ENCODE measurements at places on chromosomes 4 and X. TPM values are rescaled to one million over a fixed set of nuclear protein-coding genes. Genes with fewer than 3 reads are reported as not detected.

- H3K36me3 ChIP-seq: no peaks in the 10 kb centered on the region
- no peaks in the 10 kb centered on the region for H3K4me1 ChIP-seq
- H3K27ac ChIP-seq: no peak overlapping the region
- no peak overlapping the region for H3K4me3 ChIP-seq
- no peak for DNase-seq
- H3K27me3 ChIP-seq: peaks cover 24% of the 10 kb centered on the region
Measured at GRCh38 chr4:108181704-108182103, 13.0 kb upstream of the LEF1 start.

DNA sequence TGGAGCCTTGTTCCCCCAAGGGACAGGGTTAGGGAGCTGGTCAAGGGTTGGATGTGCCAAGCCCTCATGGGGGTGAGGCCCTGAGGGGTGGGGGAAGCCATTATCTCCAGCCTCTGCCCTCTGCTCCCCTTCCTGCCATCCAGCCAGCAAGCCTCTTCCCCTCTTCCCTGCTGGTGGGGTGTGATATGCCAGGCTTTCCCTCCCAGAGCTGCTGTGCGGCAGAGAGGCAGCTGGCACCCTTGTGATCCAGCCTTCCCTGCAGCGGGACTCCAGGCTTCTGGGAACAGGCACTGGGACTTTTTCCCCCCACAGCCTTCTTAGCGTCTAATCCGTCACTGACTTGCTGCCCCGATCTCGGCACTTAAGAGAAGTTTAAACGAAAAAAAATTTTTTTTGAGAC is 6.3 kb downstream of the SSR4 start:
- no peak overlapping the region for H3K4me3 ChIP-seq
- no peaks in the 10 kb centered on the region for H3K36me3 ChIP-seq
- DNase-seq: no peak
- H3K27me3 ChIP-seq: no peaks in the 10 kb centered on the region

DNA sequence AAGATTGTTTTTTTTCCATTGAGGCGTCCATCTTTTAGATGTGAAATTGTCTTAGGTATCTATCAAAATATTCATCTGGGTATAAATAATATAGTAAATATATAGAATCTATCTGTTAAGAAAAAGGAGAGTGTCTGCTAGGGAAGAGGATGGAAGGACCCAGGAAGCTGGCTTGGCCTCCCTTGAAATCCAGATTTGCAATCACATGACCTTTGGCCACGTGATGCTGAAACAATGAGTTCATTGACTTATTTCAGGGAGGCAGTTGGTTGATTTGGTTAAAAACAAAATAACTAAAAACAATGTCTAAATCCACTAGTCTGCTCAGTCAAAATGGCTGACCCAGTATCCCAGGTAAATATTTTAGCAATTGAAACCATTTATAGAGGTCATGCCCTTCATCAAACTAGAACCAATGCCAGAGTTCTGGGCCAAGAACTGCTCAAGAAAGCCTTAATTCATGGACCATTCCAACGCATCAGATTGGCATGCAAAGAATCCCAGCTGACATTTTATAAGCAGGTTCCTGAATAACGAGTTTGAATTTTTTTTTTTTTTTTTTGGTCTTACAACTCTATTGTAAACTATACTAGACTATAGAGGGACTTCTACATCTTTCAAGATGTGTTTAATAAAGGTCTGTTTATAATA is 172.7 kb downstream of the MID1 start:
- H3K27me3 ChIP-seq: no peaks in the 10 kb centered on the region
- DNase-seq: peak; percentile 12
- no peak overlapping the region for H3K4me3 ChIP-seq
- no peak overlapping the region for H3K27ac ChIP-seq
- no peaks in the 10 kb centered on the region for H3K36me3 ChIP-seq
- H3K4me1 ChIP-seq: peaks cover 23% of the 10 kb centered on the region

DNA sequence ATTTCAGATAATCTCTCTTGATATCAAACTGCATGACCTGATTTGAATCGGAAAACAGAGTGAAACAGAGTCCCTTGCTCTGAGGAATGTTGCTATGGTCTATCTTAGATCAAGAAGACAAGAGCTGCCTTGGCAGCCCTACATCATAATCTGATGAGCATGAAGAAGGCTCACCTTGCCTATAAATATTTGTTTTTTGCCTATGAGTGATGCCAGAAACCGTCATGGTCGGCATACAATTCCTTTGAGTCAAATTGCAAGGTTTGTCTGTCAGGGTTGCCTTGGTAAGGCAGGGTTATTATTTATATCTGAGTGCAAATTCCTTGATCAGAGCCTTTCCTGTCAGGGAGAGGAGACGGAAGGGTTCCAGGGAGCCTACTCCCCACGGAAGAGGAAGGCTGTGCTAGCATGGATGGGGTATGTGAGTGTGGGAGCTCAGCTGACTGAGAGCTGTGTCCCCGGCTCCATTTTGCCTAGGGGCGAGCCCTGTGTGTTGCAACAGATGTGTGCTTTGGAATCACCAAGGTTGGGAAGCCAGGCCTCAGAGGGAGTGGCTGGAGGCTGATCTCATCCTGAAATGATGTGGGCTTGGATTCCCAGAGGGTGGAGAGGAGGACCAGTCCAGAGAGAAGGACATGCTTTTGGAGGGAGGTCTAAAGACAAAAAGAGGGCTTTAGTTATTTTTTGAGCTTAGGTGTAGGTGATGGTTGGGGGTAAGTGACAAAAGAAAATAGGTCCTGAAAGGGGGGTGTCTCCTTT is 43.6 kb downstream of the RTL9 start:
- H3K27ac ChIP-seq: peak overlapping the region; percentile 94
- H3K27me3 ChIP-seq: no peaks in the 10 kb centered on the region
- H3K4me1 ChIP-seq: peaks cover 31% of the 10 kb centered on the region
- peak; percentile 86 for DNase-seq
- no peak overlapping the region for H3K4me3 ChIP-seq

DNA sequence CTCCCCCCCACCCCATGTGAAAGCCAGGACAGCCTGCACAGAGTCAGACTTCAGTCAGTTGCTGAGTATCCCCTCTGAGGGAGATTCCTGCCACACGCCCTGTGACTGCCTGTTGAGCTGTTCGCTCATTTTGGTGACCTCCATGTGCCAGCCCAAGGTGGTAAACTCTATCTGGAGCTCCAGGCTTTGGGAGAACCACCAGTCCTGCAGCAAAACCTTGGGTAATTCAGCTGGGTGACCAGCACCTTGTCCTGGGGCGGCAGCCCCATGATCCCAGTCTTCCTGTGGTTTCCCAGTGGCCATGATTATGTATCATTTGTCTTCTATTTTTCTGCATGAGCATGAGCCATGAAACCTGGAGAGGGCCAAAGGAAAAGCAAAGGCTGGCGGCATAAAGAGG is 73.4 kb downstream of the NBDY start:
- no peaks in the 10 kb centered on the region for H3K27me3 ChIP-seq
- H3K36me3 ChIP-seq: no peaks in the 10 kb centered on the region
- H3K27ac ChIP-seq: no peak overlapping the region
- no peak overlapping the region for H3K4me3 ChIP-seq

DNA sequence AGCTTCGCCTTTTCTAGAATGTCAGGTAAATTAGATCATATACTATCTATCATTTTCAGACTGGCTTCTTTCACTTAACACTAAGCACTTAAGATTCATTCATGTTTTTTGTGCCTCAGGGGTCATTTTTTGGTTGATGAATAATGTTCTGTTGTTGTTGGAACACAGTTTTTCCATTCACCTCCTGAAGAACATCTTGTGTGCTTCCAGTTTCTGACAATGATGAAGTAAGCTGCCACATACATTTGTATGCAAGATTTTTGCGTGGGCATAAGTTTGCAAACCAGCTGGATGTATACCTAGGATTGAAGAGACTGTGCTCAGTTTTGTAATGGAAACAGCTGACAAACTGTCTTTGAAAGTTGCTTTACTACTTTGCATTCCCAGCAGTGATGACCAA is 37.6 kb downstream of the MAGEA9 start:
- H3K36me3 ChIP-seq: no peaks in the 10 kb centered on the region
- no peak overlapping the region for H3K4me3 ChIP-seq
- DNase-seq: no peak
- H3K27me3 ChIP-seq: no peaks in the 10 kb centered on the region
- H3K4me1 ChIP-seq: no peaks in the 10 kb centered on the region

DNA sequence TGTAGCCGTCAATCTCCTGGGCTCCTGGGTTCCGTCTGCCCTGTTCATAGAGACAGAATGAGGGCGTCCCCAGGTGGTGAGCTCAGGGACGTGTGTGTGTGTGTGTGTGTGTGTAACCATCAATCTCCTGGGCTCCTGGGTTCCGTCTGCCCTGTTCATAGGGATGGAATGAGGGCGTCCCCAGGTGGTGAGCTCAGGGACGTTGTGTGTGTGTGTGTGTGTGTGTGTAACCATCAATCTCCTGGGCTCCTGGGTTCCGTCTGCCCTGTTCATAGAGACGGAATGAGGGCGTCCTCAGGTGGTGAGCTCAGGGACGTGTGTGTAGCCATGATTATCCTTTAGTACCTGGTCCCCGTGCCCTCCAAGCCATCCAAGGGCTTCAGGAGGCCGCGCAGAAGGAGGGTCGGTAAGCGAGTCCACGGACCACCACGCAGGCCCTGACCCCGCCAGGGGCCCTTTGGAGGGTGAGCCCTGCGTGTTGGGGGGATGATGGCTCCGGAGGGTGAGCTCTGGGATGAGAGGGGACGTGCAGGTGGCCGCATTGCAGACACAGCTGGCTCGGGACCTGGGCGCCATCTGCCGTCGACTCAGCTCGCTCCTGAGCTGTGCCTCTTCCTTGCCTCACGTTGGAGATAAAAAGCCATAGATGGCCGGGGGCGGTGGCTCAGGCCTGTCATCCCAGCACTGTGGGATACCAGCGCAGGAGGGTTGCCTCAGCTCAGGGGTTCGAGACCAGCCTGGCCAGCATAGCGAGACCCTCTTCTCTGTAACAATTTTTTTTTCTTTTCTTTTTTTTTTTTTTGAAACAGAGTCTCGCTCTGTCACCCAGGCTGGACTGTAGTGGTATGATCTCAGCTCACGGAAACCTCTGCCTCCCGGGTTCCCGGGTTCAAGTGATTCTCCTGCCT is 5.4 kb upstream of the GTPBP6 start:
- no peak overlapping the region for H3K4me3 ChIP-seq
- DNase-seq: peak; percentile 61
- H3K27me3 ChIP-seq: no peaks in the 10 kb centered on the region
- no peaks in the 10 kb centered on the region for H3K4me1 ChIP-seq

DNA sequence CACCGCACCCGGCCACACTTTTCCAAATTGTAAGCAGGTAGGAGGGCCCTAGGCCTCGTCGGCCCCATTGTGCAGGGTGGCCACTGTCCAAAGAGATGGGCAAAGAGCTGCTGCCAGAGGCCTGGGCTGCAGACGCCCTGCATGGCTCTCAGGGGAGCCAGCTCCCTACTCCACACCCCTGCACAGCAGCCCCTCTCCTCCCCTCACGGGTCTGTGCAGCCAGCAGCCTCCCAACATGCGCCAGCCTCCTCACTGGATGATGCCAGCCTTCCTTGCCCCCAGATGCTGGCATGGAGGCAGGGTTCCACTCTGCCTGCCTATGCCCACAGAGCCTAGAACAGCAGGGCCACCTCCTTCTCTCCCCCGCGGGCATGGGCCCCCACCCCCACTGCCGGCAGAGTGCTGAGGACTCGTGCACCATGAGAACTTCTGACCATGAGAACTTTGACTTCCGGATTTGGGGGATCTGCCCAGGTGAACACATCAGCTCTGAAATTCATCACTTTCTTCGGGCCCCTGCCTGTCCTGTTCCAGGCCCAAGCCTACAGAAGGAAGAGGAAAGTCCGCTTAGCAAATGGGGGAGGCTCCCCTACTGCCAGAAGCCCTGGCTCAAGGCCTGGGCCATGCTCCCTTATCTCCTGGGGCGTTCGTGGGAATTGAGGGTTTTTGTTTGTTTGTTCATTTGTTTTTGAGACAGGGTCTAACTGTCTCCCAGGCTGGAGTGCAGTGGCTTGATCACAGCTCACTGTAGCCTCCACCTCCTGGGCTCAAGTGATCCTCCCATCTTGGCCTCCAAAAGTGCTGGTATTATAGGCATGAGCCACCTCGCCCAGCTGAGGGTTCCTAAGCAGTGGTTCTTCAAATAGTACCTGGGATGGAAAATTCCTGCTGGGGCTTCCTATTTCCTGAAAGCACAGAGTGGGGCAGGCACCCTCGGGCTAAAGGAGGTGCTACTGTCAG is 8.0 kb downstream of the IRAK1 start:
- DNase-seq: no peak
- H3K4me3 ChIP-seq: no peak overlapping the region
- no peaks in the 10 kb centered on the region for H3K27me3 ChIP-seq
- H3K27ac ChIP-seq: no peak overlapping the region

- no peak for DNase-seq
- H3K36me3 ChIP-seq: no peaks in the 10 kb centered on the region
- H3K27me3 ChIP-seq: no peaks in the 10 kb centered on the region
- no peaks in the 10 kb centered on the region for H3K4me1 ChIP-seq
- H3K4me3 ChIP-seq: no peak overlapping the region
Measured at GRCh38 chr4:65918872-65919271, 248.6 kb upstream of the EPHA5 start.

DNA sequence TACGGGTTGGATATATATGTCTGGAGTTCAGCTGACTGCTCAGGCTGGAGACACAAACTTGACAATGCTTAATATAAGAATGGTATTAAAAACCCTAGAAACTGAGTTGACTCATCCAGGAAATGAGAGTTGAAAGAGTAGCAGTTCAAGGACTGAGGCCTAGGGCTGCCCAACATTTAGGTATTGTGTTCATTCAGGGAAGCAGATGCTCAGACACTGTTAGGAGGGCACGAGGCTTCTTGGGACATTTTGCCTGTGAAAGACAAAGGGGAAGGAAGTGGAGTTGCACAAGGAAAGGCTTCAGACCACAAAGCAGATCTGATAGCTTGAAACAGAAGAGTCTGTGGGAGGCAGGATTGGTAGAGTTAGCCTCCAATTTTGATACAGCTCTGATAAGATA is 52.0 kb upstream of the HS3ST1 start:
- no peak overlapping the region for H3K4me3 ChIP-seq
- H3K36me3 ChIP-seq: no peaks in the 10 kb centered on the region
- no peaks in the 10 kb centered on the region for H3K27me3 ChIP-seq
- DNase-seq: no peak
- H3K27ac ChIP-seq: no peak overlapping the region
- H3K4me1 ChIP-seq: no peaks in the 10 kb centered on the region

DNA sequence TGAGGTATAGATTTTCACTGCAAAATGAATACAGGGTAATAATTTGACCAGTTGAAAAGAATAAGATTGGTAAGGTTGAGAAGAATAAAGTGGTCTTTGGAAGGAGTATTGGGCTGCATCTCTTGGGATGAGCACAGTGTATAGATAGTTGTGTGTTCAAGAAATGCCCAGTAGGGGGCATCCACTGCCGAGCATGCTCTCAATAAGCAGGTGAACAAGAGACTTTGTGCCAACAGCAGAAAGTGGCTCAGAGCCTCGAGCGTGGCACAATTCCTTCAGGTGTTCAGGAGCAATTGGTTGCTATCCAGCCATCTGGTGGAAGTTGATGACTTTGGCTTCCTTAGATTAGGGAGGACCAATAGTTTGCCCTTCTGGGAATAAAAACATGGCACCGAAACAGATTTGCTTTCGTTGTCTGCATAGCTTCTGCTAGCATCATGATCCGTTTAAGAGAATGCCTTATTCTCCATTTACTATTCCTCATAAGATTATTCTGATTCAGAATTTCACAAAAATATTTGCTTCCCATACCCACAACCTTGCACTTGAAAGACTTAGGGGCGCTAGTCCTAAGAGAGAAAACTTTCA is 258.1 kb upstream of the NEIL3 start:
- H3K27ac ChIP-seq: no peak overlapping the region
- no peak overlapping the region for H3K4me3 ChIP-seq
- H3K27me3 ChIP-seq: no peaks in the 10 kb centered on the region
- H3K36me3 ChIP-seq: no peaks in the 10 kb centered on the region

IGSF1 gene
- total RNA-seq: not detected

FAM114A1 gene
- total RNA-seq: 318 TPM

ADRA2C gene
- 2.2 TPM for total RNA-seq

FGF16 gene
- not detected for total RNA-seq

F8A2 gene
- total RNA-seq: not detected

PHKA1 gene
- total RNA-seq: 1.6 TPM
